HTR-8/SVneo (cell line): ENCODE measurements at places on chromosomes 13 and 19.

- DNase-seq, result no peak
Observed at GRCh38 chr19:8366121-8366581, 2.2 kb downstream of the ANGPTL4 start.

DNA sequence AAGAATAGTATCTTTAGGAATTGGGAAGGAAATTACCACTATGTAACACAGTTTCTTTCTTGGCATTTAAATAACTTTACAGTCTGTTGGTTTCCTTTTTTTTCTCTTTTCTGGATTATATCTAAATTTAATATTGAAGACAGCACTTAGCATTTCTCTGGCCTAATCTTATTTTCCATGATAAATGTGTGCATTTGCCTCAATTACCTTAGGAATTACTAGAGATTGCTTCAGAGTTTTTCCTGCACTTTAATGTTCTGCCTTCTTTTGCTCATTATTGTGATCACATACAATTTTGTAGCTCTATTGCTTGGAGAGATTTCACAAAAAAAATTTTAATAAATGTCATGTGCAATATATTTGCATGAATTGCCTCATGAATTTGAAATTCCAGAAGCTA is 25.1 kb downstream of the DCT start:
- DNase-seq, result no peak

DNA sequence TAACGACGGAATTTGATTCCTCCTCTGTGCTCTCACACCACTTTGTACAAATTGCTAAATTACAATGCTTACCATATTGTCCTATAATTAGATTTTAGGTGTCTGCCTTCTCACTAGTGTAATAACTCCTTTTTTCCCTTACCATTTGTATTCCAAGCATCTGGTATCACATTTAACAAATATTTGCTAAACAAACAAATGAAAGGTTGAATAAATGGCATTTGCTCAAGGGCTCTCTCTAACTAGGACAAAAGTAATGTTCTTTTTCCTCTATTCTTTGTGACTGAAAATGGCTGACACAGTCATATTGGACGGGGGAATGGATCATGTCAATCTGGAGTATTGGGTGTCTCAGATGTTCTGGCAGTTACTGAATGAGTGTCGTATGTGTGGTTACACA is 99.7 kb downstream of the ENOX1 start:
- no peak for DNase-seq

DNA sequence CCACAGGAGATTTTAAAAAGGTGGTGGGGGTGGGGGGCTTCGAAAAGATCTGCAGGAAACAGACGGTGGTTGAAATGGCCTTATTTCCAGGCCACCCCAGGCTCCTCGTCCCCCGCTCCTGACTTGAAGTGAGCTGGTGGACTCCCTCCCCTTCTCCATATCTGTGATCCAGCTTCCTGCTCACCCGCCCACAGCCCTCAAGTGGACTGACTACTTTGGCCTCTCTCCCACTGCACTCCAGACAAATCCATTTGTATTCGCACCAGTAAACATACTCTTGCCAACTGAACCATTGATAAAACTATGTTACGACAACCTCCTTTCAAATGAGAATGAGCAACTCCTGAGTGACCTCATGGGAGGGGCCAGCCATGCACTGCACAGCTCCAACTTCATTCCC is 259.5 kb downstream of the COL4A1 start:
- DNase-seq, result no peak
